T47D (cell line): ENCODE measurements at places on chromosomes 11 and 22.

DNA sequence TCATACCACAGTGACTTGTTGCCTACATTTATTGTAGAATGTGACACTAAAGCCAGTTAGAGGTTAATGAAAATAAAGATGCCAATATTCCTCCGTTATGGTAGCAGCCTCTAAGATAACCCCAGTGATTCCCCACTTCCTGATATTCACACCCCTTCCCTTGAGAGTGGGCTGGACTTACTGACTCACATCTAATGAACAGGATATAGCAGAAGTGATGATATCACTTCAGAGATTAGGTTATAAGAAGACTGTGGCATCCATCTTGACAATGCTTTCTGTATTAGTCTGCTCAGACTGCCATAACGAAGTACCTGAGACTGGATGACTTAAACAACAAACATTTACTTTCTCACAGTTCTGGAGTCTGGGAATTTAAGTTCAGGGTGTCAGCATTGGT lies 149.6 kb upstream of the MTNR1B start:
- DNase-seq = no peak

DNA sequence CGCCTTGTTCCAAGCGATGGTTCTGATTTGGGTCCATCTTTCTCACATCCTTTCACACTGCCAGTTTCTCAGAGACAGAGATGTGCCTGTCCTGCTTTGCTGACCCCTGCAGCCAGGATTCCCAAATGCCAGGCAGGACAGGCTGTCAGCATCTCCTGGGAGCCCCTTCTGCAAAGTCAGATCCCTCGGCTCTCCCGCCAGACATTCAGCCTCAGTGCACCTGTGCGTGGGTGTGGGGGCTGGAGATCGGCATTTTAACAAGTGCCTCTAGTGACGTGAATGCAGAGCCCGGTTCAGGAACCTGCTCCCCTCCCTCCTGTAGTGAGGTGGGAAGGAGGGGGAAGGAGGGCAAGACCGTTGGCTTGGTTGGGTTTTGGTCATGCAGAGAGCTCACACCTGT lies 108.9 kb upstream of the FGF3 start:
- no peak for DNase-seq

DNA sequence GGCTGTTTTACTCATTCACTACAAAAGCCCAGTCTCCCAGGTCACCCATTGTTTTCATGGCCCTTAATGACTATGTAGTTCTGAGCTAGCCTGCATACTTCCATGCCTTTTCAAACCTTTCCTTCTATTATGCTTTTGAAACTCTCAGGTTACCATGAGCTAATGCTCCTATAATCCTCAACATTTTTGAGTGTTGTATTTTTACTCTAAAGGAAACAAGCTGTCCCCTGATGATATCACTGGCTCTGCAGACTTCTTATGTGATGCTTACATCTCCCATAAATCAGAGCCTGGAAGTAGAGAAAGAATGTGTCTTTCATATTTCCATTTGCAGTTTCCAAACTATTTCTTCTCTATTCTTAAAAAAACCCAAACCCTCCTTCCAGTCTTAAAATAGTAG lies 159.0 kb upstream of the RAG2 start:
- DNase-seq = no peak

- DNase-seq = no peak
Measured at GRCh38 chr11:1738380-1738779, 12.0 kb downstream of the IFITM10 start.
